ENCODE measurements at places on chromosomes 5 and 9. TPM values are rescaled to one million over a fixed set of nuclear protein-coding genes. Genes with fewer than 3 reads are reported as not detected.

DNA sequence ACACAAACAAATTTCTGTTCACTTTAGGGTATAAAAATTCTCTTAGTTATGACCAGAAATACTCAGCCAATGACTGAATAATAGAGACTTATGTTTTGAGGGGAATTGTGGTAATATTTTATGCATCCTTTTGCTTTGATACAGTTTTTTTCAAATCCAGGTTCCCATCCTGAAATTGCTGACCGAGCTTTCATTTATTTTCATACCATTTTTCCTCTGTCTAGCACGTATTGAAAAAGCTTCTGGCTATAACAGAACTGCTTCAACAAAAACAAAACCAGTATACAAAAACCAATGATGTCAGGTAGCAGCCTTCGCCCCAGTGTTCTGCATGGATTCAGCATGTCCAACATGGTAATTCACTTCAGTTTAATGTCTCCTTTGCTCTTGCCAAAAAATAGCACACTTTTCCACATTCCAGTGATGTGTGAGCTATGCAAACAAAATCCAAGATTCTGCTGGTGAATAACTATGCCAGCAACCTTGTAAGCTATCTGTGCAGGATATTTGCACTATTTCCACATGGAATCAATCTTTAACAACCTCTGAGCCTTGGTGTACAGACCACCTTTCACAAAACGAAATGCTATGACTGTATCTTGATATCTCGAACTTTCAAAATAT is 22.0 kb downstream of the CCNH start:
- DNase-seq: no peak

GRCh38 chr5:81242906-81243436 is 9.8 kb downstream of the CKMT2 start:
- DNase-seq: no peak

The TAF11L5 gene
- total RNA-seq: not detected

GRCh38 chr9:93531374-93531773 is 45.0 kb upstream of the PHF2 start:
- no peak for DNase-seq

The SLC26A2 gene
- total RNA-seq: 87.4 TPM

- DNase-seq: no peak
These were observed 21.7 kb downstream of the IGIP start for GRCh38 chr5:140147460-140147859.

GRCh38 chr9:70411121-70411929 is 3.1 kb downstream of the KLF9 start:
- peak; percentile 34 for DNase-seq

The INSL6 gene
- not detected for total RNA-seq

- DNase-seq: no peak
These were observed 727 bp upstream of the DNAJA1 start for GRCh38 chr9:33024126-33024965.

GRCh38 chr5:3155046-3155445 is 403.6 kb upstream of the IRX2 start:
- no peak for DNase-seq

DNA sequence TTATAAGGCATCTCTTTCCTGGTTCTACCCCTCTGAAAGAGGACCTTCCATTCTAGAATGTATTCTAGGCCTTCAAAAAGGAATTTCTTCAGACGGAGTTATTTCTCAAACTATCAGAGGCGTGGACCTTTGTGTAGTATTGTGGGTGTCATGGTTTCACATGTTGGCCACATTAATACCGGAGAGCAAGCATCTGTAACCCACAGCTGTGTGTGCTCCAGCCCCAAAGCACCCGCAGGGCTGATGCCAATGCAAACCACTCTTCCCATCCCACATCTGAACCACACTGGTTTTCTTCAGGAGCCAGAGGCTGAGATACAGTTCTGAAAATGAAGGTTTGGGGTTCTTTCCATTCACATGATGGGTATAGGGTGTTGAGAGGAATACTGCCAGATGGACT is 127.1 kb downstream of the BNC2 start:
- no peak for DNase-seq

DNA sequence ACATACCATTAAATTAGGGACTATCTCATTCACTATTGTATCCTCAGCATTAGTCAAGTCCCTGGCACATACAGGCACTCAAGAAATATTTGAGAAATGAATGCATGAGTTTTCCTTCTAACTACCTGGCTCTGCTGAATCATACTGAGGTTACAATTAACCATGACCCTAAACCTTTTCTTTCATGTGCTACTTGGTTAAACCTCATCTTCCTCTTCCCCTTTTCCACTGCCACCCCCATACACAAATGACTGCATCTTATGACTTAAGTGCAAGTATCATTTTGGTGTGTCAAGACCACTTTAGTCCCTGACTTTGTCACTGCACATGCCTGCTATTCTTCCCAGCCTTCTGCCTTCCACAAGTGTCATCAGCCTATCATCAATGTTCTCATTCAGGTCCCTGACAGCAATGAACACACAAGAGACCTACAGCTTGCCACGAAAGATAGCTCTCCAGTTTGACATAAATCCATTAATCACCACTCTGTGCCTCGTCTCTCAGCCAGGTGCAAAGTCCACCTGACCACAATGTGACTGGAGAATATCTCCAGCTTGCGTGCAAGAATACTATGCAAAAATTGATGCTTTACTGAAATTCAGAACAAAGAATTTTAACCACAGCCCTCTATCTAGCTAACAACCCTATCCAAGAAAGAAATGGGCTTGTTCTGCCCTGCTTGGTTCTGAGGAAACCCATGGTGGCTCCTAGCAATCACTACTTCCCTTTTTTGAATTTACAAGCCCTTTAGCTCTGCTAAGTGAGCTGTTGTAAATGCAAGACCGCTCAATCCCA is 74.5 kb downstream of the MAPKAP1 start:
- no peak for DNase-seq

The SPINK13 gene
- not detected for total RNA-seq

GRCh38 chr5:33369485-33370465 is 71.0 kb upstream of the TARS1 start:
- no peak for DNase-seq

The DAB2 gene
- 62.7 TPM for total RNA-seq

The GALT gene
- 185 TPM for total RNA-seq

DNA sequence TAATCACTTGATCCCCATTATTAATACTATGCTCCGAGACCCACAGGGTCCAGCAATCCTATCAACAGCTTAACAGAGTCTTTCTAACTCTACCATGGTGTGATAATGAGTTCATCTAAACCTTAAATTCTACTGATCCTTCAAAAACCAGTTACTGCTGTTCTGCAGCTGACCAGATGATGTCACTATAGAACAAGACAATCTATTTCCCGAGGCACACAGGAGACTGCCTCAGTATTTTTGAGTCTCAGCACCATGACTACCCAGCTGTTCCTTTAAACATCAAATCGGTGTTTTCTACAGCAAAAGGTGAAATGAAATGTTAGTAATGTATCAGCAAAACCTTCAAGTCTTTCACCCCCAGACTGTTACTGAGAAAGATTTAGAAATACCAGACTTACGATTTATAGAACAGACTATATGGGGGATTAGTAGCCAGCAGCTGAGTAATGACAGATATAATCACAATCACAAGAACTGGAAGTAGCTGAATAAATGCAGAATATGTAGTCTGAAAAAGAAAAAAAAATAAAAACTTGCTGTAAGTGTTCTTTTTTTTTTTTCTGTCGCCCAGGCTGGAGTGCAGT is 16.9 kb downstream of the DNAJC18 start:
- peak; percentile 37 for DNase-seq

GRCh38 chr5:132417461-132417860 is 48.0 kb downstream of the SLC22A5 start:
- DNase-seq: no peak

The TSPAN17 gene
- 25.4 TPM for total RNA-seq

DNA sequence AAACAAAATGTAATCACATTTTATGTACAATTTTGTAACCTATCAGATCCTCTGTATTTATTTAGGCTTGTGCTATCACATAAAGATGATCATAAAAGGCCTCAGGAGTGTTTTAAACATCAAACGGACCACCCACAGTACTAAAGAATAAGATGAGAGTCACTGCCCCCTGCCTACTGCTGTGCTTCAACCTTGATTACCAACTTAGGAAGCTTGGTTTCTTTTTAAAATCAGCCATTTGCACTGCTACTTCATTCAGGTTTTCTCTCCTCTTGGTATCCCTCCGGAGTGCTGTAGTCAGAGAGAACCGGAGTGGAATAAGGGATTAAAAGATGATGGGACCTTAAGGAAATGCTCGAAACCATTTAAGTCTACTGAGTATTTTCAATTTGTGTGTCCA is 6.9 kb downstream of the C7 start:
- no peak for DNase-seq

- DNase-seq: no peak
These were observed 171.5 kb downstream of the SSBP2 start for GRCh38 chr5:81579262-81579924.

DNA sequence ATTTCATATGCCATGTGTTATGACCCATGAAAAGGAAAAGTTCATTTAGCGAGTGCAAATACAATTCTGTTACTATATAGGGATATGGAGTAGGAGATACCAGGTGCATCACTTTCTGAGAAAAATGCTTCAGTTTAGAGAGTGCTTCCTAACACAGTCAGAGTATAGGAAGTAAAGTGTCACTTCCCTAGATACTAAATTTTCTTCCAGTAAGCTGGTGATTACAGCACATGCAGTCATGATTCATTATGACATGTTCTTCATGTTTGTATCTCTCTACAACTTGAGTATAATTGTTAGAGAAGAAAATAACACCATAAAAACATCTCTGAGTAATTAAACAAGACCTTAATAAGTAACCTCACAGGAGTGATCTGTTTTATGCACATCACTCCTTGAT is 837.0 kb downstream of the DNAH5 start:
- no peak for DNase-seq

- no peak for DNase-seq
These were observed 170.3 kb downstream of the WDR70 start for GRCh38 chr5:37549411-37549810.

The PLAC8L1 gene
- not detected for total RNA-seq

GRCh38 chr5:146173597-146173996 is 8.9 kb downstream of the LARS1 start:
- DNase-seq: no peak

GRCh38 chr9:125460883-125461635 is 199.4 kb downstream of the GAPVD1 start:
- no peak for DNase-seq

GRCh38 chr9:33453999-33454660 is 6.7 kb upstream of the AQP3 start:
- no peak for DNase-seq

The KCNMB1 gene
- total RNA-seq: 1.5 TPM

The UBQLN1 gene
- total RNA-seq: 65.3 TPM

The SLC9A3 gene
- 16.5 TPM for total RNA-seq

- no peak for DNase-seq
These were observed 50.5 kb downstream of the HACD4 start for GRCh38 chr9:20980832-20981455.

GRCh38 chr5:176489077-176489476 is 40.9 kb downstream of the FAF2 start:
- no peak for DNase-seq

DNA sequence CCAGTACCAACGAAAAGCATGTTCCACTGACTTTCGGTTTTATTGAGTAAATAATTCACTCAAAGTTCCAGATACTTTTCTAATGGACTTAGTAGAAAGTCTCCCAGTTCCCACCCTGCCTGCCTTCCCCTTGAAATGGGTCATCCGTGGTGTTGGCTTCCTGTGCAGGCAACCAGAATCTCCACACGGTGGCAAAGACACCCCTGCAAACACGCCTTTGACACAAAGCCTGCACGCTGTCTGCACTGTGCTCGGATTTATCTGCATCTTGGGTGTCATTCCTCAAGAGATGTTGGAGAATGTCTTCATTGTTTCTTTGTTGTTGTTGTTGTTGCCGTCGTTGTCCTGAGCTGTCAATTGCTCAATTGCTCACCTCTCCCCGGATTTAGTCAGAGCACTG is 150.0 kb upstream of the IRX2 start:
- DNase-seq: no peak

- DNase-seq: no peak
These were observed 268.6 kb upstream of the ARRDC3 start for GRCh38 chr5:91651704-91652103.

DNA sequence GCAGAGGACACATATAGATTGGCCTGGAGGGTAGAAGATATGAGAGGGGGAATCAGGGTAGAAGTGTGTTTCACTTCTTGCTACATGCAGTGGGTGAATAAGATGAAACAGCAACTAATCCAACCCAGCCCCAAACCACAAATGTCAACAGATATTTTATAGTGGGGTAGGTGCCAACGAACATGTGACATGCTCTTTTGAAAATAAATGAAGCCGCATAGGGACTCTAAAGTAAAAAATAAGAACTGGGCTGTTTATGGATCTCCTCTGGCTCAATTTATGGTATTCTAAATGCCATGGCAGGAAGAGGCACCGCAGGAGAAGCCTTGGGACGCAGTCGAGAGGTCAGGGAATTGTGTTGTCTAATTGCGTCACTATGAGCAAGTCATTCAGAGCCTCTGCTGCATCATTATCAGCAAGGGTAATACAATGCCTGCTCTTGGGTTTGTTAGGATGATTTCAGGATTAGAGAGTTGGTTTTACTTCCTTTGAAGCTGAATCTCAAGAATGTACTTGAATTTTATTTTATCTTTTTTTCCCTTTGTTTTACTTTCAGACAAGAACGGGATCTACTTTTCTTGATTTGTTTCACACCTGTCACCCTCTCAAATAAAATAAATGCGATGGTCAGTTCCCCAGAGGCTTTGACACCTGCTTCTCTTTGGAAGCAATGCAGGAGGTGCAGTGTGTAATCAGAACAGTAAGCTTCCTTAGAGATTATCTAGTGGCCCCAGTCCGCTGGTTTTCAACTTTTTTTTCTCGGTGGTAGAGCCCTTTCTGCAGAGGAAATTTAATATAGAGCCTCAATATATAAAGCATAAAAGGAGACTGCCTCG is 375.6 kb upstream of the CLINT1 start:
- no peak for DNase-seq

The PRLR gene
- total RNA-seq: 51.3 TPM

GRCh38 chr9:77019236-77019925 is at the start of gene FOXB2:
Gene FOXB2, plus strand, starts transcription at chr9:77019655. Its CDS starts 0 bp downstream, at chr9:77019655.
- DNase-seq: no peak

- no peak for DNase-seq
These were observed 145.5 kb upstream of the SLC24A2 start for GRCh38 chr9:19934301-19934871.

DNA sequence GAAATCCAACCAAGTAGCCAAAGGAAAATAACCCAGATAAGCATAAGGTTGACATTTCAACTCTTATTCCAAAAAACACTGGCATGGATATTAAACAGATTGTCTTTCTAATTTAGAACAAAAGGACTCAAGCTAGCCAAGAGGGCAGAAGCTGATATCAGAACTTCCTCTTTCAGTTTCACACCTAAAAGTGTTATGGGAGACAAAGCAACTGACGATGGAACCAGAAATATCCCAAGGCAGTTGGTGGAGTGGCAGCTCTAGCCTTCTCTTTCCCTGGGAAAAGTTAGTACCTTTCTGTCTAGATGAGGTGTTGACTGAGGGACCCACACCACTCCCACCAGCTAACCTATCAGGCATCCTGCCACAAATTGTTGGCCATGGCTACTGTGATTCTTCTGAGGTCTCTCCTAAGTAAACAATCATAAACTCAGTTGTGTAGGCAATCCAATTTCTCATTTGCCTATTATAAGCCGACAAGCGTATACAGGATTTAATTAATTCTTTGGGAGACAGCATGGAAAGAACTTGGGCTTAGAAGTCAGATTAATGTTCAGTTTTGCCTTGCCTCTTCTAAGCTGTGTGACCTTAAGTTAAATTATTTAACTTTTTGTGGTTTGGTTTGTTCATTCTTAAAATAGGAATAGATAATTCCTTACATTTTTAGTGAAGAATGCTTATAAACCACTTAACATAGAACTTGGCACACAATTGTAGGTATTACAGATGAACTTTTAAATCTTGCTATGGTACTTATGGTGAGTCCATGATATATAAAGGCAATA is 110.9 kb upstream of the ADAMTSL1 start:
- no peak for DNase-seq

Data from Peyer's patch (tissue), 4 donors.